ENCODE measurements at places on chromosomes 1 and 21. TPM values are rescaled to one million over a fixed set of nuclear protein-coding genes. Genes with fewer than 3 reads are reported as not detected.

Gene INKA2
- total RNA-seq: 1.1 TPM

Gene OR14K1
- not detected for total RNA-seq

Gene WNT9A
- 3.2 TPM for total RNA-seq

DNA sequence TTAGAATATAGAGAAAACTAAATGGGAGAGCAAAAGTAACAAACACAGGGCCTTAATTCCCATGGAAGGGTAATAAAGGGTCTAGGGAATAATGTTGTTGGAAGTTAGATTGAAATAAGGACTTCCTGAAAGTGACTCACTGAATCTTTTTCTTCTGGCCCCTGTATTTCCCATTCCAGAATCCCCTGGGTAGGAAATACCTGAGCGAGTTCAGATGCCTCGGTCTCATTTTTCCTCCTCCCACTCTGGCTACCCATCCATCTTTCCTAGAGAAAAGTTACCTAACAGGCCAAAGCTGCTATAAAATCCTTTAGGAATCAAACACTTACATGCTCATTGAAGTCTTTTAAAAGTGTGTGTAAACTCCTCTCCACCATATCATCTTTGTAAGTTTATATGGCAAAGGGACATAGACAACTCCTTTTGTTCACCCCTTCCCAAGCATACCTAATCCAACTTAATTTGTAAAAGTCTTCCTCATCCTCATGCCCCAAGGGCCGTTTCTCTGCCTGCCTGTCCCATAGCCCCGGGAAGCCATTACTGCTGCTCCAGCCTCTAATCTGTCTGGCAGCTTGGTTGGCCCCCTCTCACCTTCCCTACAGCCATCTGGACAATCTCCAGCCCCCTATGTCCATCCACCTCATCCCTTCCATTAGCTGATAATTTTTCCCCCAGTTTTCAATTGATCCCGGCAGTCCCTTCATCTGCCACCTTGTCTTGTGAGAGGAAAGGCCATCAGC is 3.3 kb upstream of the MEF2D start:
- DNase-seq: peak; percentile 18

- DNase-seq: no peak
Measured at GRCh38 chr21:35512346-35512745, 463.2 kb upstream of the RUNX1 start.

DNA sequence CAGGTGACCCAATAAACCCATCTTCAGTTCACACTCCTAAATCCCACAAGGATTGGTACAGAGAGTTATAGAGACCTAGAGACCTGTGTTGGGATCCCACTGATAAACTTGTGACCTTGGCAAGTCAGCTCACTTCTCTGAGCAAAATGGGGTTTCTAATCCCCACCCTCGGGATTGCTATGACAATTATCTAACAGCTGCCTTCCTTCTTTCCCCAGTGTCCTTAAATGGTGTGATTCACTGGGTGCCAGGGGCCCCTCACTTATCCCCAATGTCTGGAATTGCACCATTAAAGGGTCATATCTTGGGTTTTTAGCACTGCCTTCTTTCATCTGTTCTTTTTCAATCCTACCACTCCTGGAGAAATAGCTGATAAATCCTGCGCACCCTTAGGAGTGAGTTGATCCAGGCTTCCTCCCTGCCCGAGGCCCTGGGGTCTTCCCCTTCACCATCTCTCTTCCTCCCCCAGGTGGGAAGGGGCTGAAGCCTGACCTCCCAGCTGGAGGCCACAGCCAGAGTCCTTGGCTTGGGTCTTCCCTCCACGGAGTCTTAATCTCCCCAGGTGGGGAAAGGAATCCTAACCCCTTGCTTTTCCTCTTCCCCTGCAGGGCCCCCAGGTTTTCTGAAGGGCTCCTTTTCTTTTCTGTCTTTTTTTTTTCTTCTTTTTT is 39.7 kb downstream of the LACTBL1 start:
- DNase-seq: no peak
